Dermis microvascular lymphatic vessel endothelial cell (primary cell): ENCODE measurements at places on chromosomes 11 and 22. TPM values are rescaled to one million over a fixed set of nuclear protein-coding genes. Genes with fewer than 3 reads are reported as not detected.

The FOLH1 gene
- under 0.01 TPM in 1 of 2 replicates, not detected in the other for total RNA-seq

The APLNR gene
- total RNA-seq, result 0.90 and 1.0 TPM in 2 replicates

The NPTXR gene
- total RNA-seq, result 0.13 TPM in 2 replicates

The TEX12 gene
- not detected in 2 replicates for total RNA-seq

GRCh38 chr11:61954106-61954850, 4.1 kb downstream of the BEST1 start:
- no peak for DNase-seq

- DNase-seq, result no peak
Measured at GRCh38 chr22:44942979-44943700, 66.7 kb downstream of the PHF21B start.

DNA sequence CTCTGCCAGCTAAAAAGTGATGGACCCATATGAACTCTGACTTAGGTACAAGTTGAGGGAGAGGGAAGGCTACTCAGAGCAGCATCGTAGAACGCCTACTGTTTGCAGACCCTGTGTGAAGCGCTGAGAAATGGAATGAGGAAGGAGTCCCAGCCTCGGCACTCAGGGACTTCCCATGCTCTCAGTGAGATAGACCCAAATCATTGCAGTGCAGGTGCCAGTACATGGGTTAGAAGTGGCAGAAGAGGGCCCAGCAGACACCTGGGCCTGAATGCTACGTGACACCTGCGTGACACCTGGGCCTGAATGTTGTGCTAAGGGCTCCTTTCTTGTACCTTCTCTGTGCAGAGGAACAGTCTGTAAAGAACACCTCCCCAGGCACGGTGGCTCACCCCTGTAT, 2.6 kb upstream of the PDGFB start:
- DNase-seq, result no peak

DNA sequence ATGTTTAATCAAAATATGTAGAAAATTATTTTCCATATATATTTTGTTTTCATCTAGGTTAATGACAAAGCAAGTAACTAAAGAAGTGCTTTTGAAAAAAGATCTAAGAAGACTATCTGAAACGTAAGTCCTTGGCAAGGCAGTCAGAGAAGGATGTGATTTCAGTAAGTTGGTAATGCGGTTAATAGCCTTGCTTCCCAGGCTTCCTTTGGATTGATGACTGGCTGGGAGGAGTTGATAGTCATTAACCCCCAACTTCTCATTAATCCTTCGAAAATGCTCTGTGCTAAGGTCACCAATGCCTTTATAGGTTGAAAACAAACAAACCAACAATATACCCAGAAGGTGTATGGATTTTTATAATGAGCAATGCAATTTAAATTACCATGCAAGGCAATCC, 1326.5 kb downstream of the LRRC4C start:
- DNase-seq, result no peak

GRCh38 chr11:47589977-47590861, 3.7 kb downstream of the FAM180B start:
- no peak for DNase-seq

DNA sequence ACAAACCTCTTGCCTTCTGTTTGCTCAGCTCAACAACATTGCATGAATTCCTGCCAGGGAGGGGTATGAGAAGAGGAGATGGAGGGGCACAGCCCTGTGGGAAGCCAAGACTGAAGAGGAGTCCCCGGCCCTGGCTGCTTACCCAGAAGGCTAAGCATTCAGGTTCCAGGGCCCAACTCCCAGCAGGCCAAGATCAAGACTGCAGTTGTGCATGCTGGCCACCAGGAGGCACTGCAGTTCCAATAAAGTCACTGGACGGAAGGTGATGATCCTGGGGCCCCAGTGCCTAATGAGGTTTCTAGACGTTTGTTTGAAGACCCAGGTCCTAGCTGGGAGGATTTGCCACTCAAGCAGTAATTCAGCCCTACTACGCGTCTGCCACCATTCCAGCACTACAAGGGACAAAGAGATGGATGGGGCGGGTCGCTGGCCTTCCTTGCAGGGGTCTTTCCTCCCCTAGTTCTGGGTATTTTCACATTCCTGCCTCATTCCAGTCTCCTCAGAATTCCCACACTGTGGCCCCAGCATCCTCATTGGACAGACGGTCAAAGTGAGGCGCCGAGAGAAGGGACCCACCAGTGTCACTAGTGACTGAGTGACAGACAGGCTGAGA, 23.6 kb downstream of the ALX4 start:
- peak; percentile 43 for DNase-seq

DNA sequence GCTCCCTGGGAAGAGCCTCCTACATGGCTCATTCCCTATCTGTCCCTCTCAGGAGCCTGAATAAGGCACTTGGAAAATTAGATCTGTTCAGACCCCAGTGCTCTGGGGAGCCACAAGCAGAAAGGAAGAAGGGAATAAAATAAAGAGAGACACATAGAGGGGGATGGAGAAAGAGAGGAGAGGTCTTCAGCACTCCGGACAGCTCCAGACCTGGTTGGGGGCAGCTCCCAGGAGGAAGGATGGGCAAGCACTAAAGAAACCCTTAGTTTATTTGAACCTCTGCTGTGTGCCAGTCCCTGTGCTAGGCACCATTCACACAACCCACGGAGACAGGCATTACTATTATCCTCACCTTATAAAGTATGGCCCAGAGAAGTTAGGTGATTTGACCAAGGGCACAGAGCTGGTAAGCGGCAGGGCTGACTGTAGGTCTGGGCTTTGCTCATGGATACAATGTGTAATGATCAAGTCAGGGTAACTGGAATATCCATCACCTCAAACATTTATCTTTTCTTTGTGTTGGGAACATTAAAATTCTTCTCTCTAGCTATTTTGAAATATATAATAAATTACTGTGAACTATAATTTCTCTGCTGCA, 53.7 kb upstream of the LRRC32 start:
- no peak for DNase-seq

DNA sequence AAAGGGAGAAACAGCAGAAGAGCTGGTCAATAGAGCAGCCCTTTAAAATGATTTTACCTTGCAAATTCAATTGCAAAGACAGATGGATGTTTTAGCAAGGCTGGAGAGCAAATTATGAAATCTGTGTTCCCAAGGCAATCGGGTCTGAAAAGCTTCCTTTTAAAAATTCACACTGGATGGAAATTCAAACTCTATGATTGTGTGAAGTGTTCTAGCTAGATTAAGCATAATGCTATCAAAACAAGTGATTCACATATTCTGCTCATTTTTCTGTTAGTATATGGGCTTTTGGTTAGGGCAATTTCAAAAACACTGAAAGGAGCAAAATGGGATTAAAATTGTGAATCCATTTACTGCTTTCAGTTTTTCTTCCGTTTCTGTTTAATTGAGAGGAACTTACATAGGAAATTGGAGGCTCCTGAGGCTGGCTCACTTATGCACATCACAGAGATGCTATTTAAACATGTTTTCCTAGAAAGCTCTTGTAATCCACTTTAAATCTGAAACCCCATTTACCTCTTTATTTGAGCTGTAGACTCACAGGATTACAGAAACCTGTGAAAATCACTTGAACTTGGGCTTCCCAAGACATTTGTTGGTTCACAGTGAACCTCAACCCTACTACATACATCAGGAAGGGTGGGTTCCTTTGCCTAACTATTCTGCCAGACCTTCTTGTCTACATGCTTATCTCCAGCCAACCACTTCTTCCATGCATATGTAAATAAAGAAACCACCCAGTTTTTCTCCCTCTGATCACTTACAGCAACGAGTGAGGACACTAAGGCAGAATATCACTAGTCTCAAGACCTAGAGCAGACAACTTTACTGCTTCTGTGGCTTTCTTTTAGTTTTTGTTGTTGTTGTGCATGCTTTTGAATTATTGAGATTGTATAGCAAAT, 201.9 kb upstream of the PITPNB start:
- no peak for DNase-seq

DNA sequence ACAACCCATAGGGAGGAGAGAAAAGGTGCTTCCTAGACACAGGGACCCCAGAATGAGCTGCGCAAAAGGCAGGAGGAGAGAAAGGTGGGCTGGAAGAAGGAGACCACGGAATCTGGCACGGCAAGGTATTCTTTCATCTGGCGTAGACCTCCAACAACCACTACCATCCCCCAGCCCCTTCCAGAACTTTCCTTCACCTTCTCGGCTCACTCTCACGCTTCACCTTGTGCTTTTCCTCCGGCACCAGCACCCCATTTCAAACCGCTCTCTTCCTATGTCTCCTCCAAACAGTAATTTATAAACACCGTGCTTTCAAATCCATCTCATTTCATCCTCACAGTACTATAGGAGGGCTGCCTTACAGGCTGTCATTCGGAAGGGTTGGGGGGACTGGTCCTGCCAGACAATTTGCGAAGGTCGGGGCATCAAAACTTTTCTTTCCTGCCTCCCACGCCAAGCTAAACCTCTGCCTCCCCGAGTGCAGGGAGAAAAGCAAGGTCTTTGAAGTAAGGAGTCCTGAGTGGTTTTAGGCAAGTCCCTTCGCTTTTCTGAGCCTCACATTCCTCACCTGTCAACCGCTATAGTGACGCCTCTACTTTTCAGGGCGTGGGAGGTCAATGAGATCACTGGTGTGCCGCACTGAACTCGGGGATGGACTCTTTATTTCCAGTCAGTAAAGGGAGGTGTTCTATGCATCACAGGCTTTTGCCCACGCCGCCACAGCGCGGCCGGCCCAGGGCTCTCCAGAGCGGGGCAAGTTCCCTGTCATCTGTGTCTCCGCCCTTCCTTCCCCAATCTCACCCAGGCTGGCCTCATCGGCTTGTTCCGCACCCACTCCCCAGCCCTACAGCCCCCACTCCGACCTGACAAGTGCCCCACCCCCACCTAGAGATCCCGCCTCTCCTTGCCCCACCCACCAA, 800 bp downstream of the KCTD21 start:
- DNase-seq, result no peak

DNA sequence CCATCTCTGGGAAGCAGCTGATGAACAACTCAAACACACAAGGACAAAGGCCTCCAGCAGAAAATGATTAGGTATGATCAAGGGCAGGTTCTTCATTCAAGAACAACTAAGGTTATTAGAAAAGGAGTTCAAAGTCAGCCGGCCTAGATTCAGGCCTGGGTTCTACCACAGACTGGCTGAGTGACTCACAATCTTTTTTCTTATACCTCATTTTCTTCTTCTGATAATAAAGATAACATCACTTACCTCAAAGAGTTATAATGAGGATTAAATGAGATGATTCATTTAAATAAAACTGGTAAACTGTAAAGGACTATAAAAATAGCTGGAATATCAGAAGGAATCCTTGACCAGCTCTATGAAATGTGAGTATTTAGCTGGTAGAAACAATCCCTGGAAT, 49.3 kb upstream of the PPP2R1B start:
- DNase-seq, result no peak

- DNase-seq, result no peak
Measured at GRCh38 chr11:77172666-77172982, 44.6 kb downstream of the MYO7A start.

DNA sequence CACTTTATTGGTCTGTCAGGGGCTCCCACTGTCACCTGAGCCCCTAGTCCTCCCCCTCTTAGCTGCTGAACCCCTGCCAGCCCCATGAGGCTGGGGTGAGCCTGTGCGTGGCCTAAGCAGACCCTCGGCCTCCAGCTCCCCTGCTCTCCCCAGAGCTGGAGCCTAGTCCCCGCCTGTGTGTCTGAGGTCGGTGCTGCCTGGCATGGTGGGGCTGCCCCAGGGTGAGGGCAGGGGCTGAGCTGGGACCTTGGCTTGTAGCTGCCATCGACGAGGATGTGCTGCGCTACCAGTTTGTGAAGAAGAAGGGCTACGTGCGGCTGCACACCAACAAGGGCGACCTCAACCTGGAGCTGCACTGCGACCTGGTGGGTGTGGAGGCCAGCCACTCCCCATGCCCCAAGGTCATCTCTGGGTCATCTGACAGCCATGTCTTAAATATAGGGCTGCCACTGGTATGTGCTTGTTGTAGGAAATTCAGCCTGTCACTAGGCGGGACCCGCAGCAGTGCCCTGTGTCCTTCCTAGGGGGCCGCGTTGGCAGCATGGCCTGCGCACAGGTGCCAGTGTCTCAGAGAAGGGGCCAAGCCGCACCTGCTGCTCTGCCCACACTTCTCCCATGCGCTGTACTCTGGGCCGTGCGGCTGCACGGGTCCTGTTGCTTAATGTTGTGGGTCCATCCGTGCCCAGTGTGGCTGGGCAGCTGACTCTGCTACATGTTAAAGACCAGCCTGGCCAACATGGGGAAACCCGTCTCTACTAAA, 21.0 kb downstream of the PPIL2 start:
- DNase-seq, result no peak

DNA sequence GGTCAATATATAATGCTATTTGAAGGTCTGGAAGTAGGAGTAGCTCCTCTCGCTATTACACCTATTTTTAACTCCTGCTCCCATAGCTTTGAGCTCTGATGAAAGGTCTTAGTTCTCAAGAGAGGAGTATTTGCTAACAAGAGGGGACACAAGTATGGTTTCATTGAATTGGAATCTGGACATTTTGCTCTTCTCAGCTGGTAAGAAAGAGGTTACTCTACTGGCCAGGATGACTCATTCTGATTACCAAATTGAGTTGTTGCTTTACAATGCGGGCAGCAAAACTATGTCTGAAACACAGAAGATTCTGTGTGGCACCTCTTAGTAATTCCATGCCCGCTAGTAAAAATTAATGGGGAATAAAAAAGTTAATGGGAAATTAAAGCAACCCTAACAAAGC, 63.6 kb upstream of the EP300 start:
- DNase-seq, result peak; percentile 2

DNA sequence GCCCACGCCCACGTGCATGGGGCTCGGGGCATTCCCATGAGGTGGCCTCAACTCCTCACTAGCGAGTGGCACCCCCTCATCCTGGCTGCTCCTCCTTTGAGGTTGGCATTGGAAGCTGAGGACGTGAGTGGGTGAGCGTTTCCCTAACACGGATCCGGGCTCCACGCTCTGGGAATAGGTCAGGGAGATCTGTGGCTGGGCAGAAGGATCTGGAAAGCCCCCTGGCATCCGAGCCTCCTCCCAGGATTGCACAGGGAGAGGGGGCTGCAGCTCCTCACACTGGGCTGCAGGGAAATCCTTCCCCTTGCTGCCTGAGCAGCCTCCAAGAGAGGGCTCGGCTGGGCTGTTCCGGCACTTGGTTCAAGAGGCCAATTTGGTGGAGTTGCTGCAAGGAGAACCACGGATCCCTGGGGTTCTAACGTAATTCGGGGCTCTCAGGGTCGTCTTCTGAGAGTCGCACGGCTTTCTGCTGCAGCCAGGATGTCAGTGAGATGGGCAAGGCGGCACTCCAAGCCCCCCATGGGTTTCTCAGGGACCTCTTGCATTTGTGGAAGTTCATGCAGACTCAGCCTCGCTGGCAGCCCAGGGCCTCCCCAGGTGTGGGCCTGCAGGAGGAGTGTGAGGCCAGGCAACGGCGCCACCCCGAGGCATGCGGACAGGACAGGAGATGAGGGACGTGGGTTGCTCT, 1119.0 kb downstream of the BRD1 start:
- DNase-seq, result no peak

GRCh38 chr11:45392591-45393091, 106.5 kb upstream of the SYT13 start:
- no peak for DNase-seq
